ENCODE measurements at places on chromosomes 5 and 9.
A peak's percentile ranks its signal among the peaks of the same experiment; 100 is the strongest.

DNA sequence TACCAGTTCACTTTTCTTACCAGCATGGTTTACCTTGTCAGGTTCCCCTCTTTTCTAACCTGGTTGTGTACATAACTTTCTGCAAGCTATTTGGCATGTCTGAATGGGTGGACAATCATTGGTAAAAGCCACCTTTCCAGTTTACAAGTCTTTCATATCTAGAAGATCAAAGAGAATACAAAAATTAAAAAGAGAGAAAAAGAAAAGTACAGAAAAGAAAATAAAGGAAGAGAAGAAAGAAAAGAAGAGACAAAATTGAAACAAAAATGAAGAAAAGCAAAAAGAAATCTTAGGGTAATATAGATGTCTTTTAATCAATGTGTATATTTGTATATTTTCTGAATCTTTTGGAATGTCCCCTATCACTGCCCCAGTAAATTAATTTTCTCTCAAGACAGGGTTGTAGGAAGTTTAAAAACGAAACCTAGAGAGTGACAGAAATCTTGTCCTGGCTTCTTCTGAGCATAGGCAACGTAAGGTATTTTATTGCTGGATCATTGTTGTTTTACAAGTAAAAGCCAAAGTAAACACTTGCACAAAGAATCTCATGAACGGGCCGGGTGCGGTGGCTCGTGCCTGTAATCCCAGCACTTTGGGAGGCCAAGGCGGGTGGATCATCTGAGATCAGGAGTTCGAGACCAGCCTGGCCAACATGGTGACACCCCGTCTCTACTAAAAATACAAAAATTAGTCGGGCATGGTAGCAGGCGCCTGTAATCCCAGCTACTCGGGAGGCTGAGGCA is 98.7 kb upstream of the IFNE start:
- no peak for DNase-seq

GRCh38 chr9:109730228-109730627 is 49.8 kb upstream of the PALM2AKAP2 start:
- no peak for DNase-seq

GRCh38 chr9:127947841-127948710 is 10.4 kb upstream of the DPM2 start:
- no peak for DNase-seq

GRCh38 chr5:92003806-92004205 is 620.7 kb upstream of the ARRDC3 start:
- DNase-seq = peak; percentile 27

- DNase-seq = no peak
Measured at GRCh38 chr9:76359365-76359764, 34.9 kb downstream of the RFK start.

GRCh38 chr5:776862-777711 is 7.4 kb downstream of the ZDHHC11B start:
- no peak for DNase-seq

DNA sequence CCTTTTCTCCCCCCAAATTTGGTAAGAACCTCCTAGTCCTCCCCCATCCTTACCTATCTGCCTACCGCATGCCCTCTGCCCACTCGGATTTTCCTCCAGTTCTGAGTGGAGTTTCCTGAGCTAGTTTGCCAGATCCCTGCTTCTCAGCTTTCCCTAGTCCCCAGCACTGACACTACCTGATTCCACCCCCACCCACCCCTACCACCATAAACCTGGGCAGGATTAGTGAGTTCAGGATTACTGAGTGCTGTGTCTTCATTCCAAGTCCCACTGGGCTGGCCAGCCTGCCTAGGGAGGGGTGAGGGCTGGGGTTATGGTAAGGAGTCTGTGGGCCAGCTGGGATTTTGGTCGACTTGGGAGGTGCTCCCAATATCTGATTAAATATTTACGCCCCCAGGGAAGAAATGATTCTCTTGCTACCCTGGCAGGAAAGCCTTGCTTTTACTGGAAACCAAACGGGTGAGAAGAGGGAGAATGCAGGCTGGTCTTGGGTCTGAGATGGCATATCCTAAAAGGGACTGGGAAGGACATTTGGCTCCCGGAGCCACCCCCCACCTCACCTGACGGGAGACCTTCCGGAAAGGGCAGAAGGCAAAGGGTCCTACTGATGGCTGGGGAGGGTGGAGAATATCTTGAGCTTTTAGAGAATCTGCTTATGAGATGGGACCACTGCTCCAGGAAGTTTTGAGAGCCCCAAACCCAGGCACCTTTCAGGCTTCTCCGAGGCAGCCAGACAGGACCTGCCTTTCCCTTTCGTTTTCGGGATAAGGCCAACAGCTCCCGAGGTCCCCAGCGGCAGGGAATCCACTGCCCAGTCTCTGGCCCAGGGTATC is 3.7 kb downstream of the PITX1 start:
- DNase-seq = no peak

DNA sequence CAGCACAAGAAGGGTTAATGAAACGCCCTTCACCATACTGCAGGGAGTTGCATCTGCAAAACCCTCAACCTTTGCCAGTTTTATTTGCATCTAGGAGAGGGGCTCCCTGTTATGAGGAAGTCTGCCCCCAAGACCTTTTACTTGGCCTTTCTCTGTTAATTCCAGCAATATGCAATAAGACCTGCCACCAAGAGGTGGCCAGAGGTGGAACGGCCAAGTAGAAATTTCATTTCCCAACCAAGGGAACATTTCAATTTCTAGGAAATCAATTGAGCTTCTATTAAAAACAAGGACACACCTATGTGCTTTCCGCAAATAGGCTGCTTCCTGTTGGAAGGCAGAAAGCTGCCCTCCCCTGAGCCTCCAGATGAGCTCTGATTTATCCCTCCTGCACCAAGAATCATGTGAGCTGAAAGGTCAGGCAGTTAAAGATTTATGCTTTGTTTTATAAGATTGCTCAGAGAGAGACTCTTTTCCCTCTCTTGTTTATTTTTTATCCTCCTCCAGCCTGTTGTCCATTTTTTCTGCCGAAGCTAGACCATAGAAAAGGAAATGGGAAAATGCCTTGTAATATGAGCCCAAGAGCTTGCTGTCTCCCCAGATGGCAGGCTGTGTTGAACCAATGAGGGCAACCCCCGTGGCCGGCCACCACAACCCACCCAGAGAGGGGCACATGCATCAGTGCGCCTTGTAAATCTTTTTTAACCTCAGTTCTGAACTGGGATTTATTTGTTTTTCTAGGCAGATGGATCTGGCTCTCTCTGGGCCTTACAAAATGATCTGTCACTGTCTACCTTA is 572.8 kb downstream of the TLE1 start:
- DNase-seq = no peak

- peak; percentile 50 for DNase-seq
Measured at GRCh38 chr9:26801772-26802171, 90.8 kb downstream of the CAAP1 start.

DNA sequence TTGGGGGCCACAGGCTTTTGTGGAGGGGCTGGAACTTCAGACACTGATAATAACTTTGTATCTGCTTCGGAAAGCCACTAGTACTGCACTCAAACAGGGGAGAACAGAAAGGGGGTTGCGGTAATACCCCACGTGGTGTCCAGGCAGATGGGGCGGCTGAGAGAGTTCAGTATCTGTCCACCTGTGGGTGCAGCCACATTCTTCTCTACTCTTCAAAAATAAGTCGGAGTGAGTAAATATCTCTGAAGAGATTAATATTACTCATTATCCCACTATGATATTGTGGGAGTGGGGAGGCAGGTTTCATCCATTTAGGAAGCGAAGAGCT is 102.1 kb upstream of the SSBP2 start:
- DNase-seq = peak; percentile 75

DNA sequence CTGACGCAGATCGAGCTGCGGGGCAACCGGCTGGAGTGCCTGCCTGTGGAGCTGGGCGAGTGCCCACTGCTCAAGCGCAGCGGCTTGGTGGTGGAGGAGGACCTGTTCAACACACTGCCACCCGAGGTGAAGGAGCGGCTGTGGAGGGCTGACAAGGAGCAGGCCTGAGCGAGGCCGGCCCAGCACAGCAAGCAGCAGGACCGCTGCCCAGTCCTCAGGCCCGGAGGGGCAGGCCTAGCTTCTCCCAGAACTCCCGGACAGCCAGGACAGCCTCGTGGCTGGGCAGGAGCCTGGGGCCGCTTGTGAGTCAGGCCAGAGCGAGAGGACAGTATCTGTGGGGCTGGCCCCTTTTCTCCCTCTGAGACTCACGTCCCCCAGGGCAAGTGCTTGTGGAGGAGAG is 4.6 kb upstream of the PHYHD1 start:
- DNase-seq = no peak

DNA sequence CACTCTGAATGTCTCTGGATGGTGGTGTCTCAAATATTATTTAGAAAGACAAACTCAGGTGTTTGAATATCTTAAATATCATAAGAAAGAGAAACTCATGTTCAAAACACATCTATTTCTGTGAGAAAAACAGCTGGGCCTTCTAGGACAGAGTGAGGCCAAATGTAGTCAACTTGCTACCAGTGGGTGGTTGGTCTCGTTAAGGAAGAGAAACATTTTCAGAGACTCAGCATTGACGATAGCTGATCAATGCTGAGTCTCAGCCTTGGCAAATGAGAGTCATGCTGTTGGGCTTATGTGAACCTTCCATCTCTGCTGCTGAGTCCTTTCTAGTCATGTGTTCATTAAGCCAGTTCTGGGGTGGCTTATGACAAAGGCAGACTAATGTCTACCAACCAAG is 418.0 kb downstream of the CETN3 start:
- DNase-seq = no peak

GRCh38 chr5:62142351-62142750 is 163.7 kb upstream of the KIF2A start:
- DNase-seq = no peak

DNA sequence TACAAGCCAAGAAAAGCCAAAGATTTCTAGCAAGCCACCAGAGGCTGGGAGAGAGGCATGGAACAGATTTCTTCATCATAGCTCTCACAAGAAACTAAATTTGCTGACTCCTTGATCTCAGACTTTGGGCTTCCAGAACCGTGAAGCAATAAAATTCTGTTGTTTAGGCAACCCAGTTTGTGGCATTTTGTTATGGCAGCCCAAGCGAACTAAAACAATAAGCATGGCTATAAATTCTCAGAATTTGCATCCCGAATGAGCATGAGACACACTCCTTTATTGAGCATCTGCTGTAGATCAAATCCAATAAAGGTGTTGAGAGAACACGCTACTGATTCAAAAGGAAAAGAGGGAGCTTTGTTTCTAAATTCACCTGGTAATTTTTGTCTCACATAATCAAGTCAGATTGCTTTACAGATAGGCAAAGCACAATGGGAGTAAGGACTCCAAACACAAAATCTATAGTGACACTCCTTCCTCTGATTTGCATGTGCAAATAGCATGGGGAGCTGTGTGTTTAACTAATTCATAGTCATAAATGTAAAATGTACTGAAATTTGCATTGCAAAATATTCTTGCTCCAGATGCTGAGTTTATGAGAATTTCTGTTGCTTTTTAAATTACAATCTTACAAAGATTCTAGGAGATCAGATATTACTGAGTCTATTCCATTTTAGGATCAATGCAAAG is 308.7 kb downstream of the MED10 start:
- no peak for DNase-seq

DNA sequence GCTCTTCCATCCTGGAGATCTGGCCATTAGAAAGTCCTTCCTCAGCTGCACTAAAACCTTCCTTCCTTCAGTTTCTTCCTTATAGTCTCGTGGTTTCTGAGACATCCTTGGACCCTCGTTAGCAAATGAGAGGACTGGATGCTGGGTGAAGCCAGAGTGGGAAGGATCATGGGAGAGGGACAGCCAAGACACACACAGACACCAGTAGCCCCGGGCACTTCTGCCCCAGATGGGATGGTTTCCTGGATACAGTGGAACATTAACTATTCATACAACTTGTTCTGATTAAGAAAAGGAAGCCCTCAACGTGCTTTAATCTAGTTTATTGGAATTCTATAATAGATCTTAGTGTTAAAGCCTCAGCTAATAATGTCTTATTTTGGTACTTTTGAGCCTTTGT is 125.5 kb downstream of the SEC61B start:
- DNase-seq = no peak

- no peak for DNase-seq
Measured at GRCh38 chr9:105338308-105338707, 93.9 kb downstream of the SLC44A1 start.

DNA sequence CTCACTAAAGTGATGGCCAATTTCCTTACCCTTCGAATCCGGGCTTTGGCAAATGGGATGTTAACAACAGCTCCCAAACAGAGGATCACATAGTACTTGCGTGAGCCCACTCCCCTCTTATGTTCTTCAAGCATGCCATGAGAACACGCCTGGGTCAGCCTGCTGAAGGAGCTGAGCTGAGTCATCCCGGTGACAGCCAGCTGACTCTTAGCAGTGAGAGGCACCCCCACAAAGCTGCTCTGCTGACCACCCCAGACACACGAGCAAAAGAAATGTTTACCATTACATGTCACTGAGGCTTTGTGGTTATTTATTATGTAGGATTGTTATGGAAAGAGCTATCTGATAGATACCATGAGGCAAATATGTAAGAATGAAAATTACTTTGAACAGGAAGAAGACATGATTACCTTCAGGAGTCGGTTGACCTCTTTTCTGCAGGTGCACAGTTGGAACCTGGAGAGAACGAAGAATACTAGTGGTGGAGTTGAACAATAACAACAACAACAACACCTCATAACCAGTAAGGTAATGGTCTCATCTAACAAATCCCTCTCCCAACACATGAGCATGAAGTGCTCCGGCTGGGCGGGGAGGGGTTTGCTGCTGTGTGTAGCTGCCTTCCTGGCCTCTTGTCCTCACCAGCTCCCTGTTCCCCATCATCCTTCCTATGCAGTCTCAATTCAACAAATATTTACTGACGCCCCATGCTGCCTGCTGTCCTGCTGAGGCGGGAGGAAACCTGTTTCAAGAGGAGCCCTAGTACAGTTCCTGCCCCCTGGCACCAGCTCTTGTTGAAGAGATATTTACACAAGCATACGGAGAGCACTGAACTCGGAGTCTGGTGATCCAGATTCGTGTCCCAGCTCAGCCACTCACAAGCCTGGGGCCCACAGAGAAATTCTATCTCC is 69.4 kb upstream of the LHFPL2 start:
- DNase-seq = peak; percentile 90

DNA sequence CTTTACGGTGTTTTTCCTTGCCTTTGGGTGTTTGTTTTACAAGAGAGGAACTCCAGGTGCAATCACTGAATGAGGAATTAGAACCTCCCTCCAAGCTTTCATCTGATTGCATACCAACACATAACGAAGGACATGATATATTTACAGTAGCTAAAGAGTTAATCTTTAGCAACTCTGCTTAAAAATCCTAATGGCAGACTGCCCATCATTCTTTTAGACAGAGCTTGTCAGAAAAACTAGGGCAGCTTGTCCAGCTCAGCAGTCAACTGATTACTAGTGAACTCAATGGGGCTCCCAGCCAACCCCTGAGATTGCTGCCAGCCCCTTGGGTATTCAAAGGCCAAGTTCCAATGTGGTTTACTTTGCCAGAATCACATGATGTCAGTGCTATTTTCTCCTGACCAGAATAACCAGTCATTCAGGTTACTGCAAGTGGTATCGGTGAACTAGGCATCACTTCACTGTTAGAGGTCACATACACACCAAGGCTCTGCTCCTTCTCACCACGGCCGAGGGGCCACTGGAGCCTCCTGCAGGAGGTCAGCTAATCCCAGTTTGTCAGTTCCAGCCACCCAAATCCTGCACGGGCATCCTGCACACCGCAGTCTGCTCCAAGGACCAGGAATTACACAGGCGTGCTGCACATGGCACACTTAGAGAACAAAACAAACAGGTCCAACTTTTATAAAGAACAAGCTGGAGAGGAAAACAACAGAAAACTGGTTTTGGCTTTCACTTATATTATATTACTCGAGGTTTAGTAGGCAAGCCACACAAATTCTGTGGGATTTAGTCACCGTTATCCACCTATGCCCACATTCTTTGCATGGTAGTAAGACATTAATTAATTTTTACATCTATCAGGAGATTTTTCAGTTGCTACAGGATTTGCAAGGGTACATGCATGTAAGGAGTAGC is 62.5 kb downstream of the NFIB start:
- peak; percentile 15 for DNase-seq

GRCh38 chr5:30839956-30840355 is 353.5 kb upstream of the CDH6 start:
- no peak for DNase-seq
